ENCODE measurements at places on chromosomes 5 and 9. TPM values are rescaled to one million over a fixed set of nuclear protein-coding genes. Genes with fewer than 3 reads are reported as not detected.
A peak's percentile ranks its signal among the peaks of the same experiment; 100 is the strongest.

GRCh38 chr5:177234841-177235240 lies 68.7 kb downstream of the RAB24 start:
- no peak for DNase-seq
- H3K4me1 ChIP-seq, result peaks cover 24% of the 10 kb centered on the region
- H3K36me3 ChIP-seq, result peaks cover 35% of the 10 kb centered on the region
- no peaks in the 10 kb centered on the region for H3K27me3 ChIP-seq
- no peak overlapping the region for H3K27ac ChIP-seq

Gene DIRAS2
- total RNA-seq, result 0.16 TPM

- H3K27me3 ChIP-seq, result no peaks in the 10 kb centered on the region
- DNase-seq, result no peak
- no peaks in the 10 kb centered on the region for H3K4me1 ChIP-seq
- H3K36me3 ChIP-seq, result no peaks in the 10 kb centered on the region
- no peak overlapping the region for H3K27ac ChIP-seq
- H3K4me3 ChIP-seq, result no peak overlapping the region
Observed at GRCh38 chr5:45376417-45376816, 319.8 kb downstream of the HCN1 start.

DNA sequence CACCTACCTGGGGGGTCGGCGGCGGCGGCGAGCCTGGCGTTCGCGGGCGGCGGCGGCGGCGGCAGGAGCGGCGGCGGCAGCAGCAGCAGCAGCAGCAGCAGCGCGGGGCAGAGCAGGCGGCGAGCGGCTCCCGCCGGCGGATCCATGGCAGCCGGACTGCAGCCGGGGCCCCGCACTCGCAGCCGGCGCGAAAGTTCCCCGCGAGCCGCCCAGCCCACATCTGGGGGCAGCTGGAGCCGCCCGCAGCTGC lies 153 bp downstream of the ADAMTS2 start:
- no peak for DNase-seq
- H3K4me1 ChIP-seq, result no peaks in the 10 kb centered on the region
- no peaks in the 10 kb centered on the region for H3K36me3 ChIP-seq
- H3K27me3 ChIP-seq, result no peaks in the 10 kb centered on the region
- H3K27ac ChIP-seq, result peak overlapping the region; percentile 71

- H3K4me3 ChIP-seq, result no peak overlapping the region
- no peaks in the 10 kb centered on the region for H3K27me3 ChIP-seq
- no peaks in the 10 kb centered on the region for H3K36me3 ChIP-seq
Observed at GRCh38 chr5:154528005-154528594, 50.1 kb upstream of the HAND1 start.

DNA sequence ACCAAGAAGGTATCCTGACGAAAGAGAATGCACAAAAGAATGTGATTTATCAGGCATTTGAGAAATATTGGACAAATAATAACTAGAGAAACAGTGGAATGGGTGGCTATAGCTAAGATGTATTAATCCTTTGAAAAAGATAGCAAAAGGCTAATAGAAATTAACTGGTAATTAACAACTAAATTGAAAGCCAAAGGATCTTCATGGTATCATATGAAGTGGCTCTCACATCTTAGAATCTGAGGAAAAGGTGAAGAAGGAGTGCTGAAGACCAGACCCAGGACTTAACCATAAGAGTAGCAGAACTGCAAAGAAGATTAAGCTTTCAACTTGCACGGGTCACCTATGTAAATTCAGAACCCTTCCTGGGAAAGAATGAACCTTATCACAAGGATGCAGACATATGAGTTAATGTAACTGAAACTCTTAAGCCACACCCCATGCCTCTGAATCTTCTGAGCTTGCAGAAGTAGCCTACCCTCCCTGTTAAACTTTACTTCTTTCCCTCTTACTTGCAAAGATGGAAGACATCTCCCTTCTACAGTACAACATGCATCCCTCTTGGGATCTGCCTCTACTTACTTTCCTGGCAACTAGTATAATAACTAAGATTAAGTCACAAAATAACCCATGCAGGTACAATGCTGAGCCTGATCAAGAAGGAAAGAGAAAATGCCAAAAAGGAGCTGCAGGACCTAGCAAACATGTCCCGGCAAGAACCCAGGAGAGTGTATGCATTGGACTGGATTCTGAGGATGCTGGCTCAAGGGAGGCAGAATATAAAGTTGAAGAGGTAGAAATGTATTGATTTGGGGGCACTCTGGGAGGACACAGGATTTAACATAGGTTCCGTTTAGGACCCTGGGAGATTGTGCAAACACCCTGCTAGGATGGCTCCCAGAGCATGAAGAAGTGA lies 395.5 kb upstream of the SLC30A5 start:
- H3K36me3 ChIP-seq, result no peaks in the 10 kb centered on the region
- no peak overlapping the region for H3K4me3 ChIP-seq
- H3K4me1 ChIP-seq, result no peaks in the 10 kb centered on the region
- no peak for DNase-seq
- H3K27me3 ChIP-seq, result no peaks in the 10 kb centered on the region
- no peak overlapping the region for H3K27ac ChIP-seq

Gene SLC34A3
- total RNA-seq, result not detected

Gene DRD1
- not detected for total RNA-seq

GRCh38 chr9:114050646-114051045 lies 27.5 kb downstream of the AMBP start:
- no peak for DNase-seq
- H3K27ac ChIP-seq, result no peak overlapping the region
- no peaks in the 10 kb centered on the region for H3K4me1 ChIP-seq
- no peak overlapping the region for H3K4me3 ChIP-seq

DNA sequence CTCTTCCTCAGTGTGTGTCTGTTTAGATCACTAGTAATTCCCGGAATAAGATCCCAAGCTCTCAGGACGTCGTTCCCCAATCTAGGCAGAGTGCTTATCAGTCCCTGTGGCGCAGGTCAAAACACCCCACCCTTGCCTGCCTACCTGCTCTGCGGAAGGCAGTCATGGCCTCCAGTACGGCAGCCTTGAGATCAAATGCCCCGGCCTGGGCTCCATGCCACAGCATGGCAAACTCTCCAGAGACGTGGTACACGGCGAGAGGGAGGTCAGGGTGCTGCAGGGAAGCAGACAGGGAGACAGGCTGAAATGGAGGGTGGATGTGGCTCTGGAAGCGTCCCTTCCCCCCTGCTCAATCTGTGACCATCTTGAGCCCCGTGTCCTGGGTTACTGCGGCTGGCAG lies 12.0 kb upstream of the HDHD3 start:
- no peaks in the 10 kb centered on the region for H3K27me3 ChIP-seq
- H3K27ac ChIP-seq, result no peak overlapping the region
- DNase-seq, result no peak
- H3K4me1 ChIP-seq, result no peaks in the 10 kb centered on the region
- no peak overlapping the region for H3K4me3 ChIP-seq

GRCh38 chr5:68554571-68555279 lies 339.2 kb downstream of the PIK3R1 start:
- H3K36me3 ChIP-seq, result no peaks in the 10 kb centered on the region
- no peak overlapping the region for H3K4me3 ChIP-seq
- H3K4me1 ChIP-seq, result no peaks in the 10 kb centered on the region
- H3K27ac ChIP-seq, result no peak overlapping the region
- DNase-seq, result no peak

Gene IL9
- not detected for total RNA-seq

- no peaks in the 10 kb centered on the region for H3K27me3 ChIP-seq
- no peak overlapping the region for H3K4me3 ChIP-seq
- no peaks in the 10 kb centered on the region for H3K4me1 ChIP-seq
- no peak for DNase-seq
- H3K36me3 ChIP-seq, result no peaks in the 10 kb centered on the region
Observed at GRCh38 chr9:38408719-38409118, 15.5 kb downstream of the IGFBPL1 start.

GRCh38 chr9:93093127-93093876 lies 2.7 kb upstream of the CARD19 start:
- no peaks in the 10 kb centered on the region for H3K4me1 ChIP-seq
- no peaks in the 10 kb centered on the region for H3K36me3 ChIP-seq
- H3K4me3 ChIP-seq, result no peak overlapping the region
- H3K27ac ChIP-seq, result peak overlapping the region; percentile 96
- DNase-seq, result no peak
- no peaks in the 10 kb centered on the region for H3K27me3 ChIP-seq

DNA sequence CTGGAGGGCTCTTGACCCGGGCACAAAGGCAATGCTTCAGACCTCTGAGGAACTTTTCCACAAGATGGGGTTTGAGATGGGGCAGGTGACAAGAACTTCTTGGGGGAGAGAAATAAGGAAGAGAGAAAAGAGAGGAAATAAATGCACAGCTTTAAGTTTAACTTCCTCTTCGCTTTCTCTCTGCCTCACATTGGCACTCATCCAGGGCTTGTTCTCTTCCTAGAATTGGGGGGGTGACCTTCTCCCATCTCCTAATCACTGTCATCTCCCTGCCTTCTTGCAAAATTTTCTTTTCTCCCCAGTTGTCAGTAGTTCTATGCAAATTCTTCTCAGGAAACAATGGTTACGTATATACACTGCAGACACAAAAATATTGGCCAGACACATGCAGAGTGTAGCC lies 19.1 kb upstream of the ADCY2 start:
- H3K4me1 ChIP-seq, result no peaks in the 10 kb centered on the region
- no peak overlapping the region for H3K27ac ChIP-seq
- H3K27me3 ChIP-seq, result no peaks in the 10 kb centered on the region
- H3K36me3 ChIP-seq, result no peaks in the 10 kb centered on the region

- no peaks in the 10 kb centered on the region for H3K36me3 ChIP-seq
- peaks cover 88% of the 10 kb centered on the region for H3K4me1 ChIP-seq
- DNase-seq, result no peak
- H3K27me3 ChIP-seq, result no peaks in the 10 kb centered on the region
- no peak overlapping the region for H3K4me3 ChIP-seq
- H3K27ac ChIP-seq, result peak overlapping the region; percentile 81
Observed at GRCh38 chr9:114177423-114178064, 22.2 kb downstream of the COL27A1 start.

Gene ARID3C
- not detected for total RNA-seq

Measured in right atrium auricular region (tissue), 2 donors.